M059J (cell line): ENCODE measurements at places on chromosomes 4 and X.

GRCh38 chrX:44770121-44770520 lies 73.7 kb upstream of the DUSP21 start:
- DNase-seq = no peak

GRCh38 chr4:52755426-52755825 lies 4.2 kb upstream of the ERVMER34-1 start:
- DNase-seq = no peak

GRCh38 chr4:108087293-108087967 lies 81.3 kb downstream of the LEF1 start:
- DNase-seq = no peak

DNA sequence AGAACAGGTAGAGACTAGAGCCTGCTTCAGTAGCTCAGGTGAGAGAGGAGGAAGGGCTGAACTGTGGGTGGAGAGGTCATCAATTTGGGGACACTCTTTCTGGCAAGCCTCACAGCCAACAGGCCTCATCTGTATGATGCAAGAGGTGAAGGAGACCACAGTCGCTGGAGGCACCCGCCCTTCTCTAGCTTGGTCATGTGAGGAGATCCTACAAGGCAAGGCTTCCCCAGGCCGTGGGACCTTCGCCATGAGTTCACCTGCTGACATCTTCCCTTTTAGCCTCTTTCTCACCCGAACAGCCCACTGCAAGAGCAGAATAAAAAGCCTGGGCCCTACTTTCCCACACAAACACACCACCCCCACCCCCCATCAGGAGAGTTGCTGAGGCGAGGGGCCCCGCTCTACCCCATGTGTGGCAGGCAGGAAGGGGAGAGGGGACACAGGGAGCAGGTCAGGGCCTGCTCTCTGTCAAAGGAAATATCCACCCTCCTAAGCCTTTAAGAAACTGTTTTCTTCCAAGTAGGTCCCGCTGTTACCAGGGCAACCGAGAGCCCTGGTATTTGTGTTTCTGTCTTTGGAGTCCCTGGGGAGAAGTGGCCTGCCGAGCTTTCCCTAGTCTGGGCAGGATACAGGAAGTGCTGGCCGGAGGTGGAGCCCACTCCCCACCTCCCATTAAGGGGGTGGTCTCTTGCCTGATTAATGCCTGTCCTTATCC lies 8.1 kb downstream of the RTL5 start:
- peak; percentile 76 for DNase-seq

DNA sequence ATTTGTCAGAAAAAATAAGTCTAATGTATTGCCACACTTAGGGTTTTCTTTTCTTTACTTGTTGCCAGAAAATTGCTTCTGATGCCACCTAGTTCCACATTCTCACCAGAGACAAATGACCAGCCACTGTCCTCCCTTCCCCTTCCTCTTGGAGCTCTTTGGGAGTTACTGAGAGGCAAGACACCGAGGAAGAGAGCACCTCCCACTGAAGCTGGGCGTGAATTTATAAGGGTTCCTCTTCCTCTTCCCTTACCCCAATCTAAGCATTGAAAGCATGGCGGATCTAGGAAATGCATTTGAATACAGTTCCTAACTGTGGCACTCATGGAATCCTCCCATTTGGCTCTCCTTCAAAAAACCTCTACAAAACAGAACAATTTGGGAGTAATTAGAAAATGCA lies 30.0 kb downstream of the ANXA3 start:
- DNase-seq = no peak

GRCh38 chr4:175306436-175306835 lies 388.3 kb downstream of the ADAM29 start:
- DNase-seq = peak; percentile 4

- no peak for DNase-seq
These were observed 102.7 kb downstream of the TRAM1L1 start for GRCh38 chr4:116982656-116983055.

DNA sequence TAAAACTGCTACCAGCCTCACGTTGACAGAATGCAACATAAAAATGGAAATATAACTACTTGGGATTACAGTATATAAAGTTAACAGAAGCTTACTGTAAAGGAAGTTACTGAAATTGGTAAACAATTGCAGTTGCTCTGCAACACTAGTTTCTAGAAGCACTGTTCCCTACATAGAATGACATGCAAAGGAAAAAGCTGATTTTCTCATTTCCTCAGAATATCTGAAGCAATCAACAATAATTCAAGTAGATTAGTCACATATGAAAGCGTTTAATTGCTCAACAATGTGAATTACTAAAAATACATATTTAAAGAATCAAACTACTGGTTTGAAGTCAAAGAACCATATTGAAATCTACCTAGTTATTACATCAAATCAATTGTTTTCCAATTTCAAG lies 31.8 kb downstream of the PDGFC start:
- no peak for DNase-seq

- peak; percentile 19 for DNase-seq
These were observed 122.4 kb upstream of the NPY2R start for GRCh38 chr4:155085843-155086530.

- no peak for DNase-seq
These were observed 113.4 kb downstream of the ANTXR2 start for GRCh38 chr4:79959652-79960051.

GRCh38 chrX:124507246-124507645 lies 160.9 kb downstream of the SH2D1A start:
- DNase-seq = peak; percentile 15

GRCh38 chr4:77595364-77595973 lies 10.2 kb upstream of the CXCL13 start:
- no peak for DNase-seq

GRCh38 chrX:69291116-69291515 lies 125.9 kb upstream of the PJA1 start:
- no peak for DNase-seq

DNA sequence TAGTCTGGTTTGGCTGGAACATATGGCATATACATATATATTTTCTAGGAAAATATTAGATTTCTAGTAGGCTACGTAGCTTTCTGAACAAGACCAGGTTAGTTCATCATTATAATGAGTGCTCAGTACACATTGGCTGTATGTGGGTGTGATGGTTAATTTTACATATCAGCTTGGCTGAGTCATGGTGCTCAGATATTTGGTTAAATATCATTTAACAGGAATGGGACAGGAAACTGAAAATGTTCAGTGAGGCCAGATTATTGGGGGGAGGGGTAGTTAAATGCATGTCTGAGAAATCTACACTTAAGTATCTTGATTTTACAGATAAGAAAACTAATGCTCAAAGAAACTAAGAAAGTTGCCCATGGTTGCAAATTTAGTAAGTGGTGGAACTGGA lies 160.1 kb downstream of the RBMX2 start:
- DNase-seq = no peak

- DNase-seq = no peak
These were observed 317.1 kb upstream of the PABPC4L start for GRCh38 chr4:134518574-134519217.

GRCh38 chrX:136577552-136577951 lies 45.5 kb downstream of the VGLL1 start:
- DNase-seq = peak; percentile 58

- peak; percentile 23 for DNase-seq
These were observed 135.5 kb downstream of the TMEM47 start for GRCh38 chrX:34521563-34521962.
